ENCODE measurements at places on chromosomes 6 and 20.

GRCh38 chr6:14051355-14051754 is 66.2 kb upstream of the CD83 start:
- DNase-seq, result no peak

DNA sequence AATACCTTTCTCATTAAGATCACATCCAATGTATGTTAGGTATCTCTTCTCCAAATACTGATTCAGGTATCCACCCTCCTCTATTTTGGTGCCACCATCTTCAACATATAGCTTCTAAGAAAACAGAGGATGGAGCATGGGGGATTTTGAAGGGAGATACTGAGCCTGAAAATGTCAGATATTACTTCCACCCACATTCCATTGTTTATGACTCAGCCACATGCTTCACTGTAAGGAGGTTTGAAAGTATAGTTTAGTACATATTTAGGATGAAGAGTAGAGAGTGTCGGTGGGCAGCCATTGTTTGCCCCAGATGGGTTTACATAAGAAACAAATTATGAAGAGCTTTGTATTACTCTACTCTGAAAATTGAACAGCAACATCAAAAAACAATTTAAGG is 286.7 kb downstream of the TFAP2B start:
- DNase-seq, result no peak

- DNase-seq, result no peak
Measured at GRCh38 chr6:86251106-86251505, 608.4 kb upstream of the SYNCRIP start.

- DNase-seq, result no peak
Measured at GRCh38 chr6:90820436-90820835, 233.6 kb upstream of the MAP3K7 start.

DNA sequence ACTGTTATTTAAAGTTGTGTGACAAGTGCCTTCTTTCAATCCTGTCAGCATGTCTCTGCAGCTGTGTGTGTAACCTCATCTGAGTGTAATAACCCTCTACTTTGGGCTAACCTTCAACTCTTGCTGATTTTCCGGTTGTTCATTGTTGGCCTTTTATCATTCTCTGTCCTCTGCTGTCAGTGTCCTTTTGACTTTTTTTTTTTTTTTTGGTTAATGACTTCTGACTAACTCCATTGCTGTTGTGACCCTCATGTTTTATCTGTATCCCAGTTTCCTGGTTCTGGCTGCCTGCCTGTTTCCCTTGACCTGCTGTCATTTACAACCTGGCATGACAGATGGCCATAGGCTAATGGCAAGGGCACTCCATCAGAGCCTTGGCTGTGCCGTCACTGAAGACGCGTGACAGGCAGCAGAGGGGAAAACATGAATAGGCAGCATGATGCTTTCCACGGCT is 145.7 kb upstream of the MAN1A1 start:
- DNase-seq, result no peak

All from CD8-positive, alpha-beta memory T cell (primary cell).